ENCODE measurements at places on chromosomes 12 and 14. TPM values are rescaled to one million over a fixed set of nuclear protein-coding genes. Genes with fewer than 3 reads are reported as not detected.

Gene ALG10
- 13.1 TPM for total RNA-seq

- no peaks in the 10 kb centered on the region for H3K36me3 ChIP-seq
- peaks cover 7% of the 10 kb centered on the region for H3K4me1 ChIP-seq
- no peak for DNase-seq
- H3K27me3 ChIP-seq, result no peaks in the 10 kb centered on the region
Observed at GRCh38 chr12:75709503-75709902, 198.1 kb upstream of the KRR1 start.

DNA sequence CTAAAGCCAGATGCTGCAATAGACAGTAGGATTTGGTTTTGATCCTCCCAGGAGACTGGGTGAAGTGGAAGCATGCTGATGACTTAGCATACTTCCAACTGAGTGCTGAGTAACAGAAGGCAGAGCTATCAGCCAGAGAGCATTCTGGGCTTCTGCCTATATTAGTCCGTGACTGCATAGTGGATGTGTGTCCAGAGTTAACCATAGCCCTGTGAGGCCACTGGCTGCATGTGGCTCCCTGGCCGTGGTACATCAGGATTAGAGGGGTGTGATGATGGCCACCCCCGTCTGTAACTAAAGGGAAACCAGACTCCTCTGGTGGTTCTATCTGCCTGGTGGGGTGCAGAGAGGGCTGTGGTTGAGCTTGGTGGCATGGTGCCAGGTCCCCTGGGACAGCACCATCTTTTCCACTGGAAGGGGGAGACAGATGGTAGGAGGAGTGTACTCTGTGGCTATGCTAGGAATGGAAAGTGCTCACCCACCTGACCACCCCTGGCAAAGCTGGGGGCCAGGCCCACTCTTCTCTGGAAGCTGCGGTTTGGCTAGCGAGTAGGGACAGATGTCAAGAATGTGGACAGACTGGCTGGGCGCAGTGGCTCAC lies 27.4 kb downstream of the ABCD4 start:
- DNase-seq, result no peak
- H3K27me3 ChIP-seq, result peaks cover 20% of the 10 kb centered on the region
- no peaks in the 10 kb centered on the region for H3K4me1 ChIP-seq
- H3K27ac ChIP-seq, result no peak overlapping the region

- H3K4me1 ChIP-seq, result peaks cover 24% of the 10 kb centered on the region
- H3K36me3 ChIP-seq, result no peaks in the 10 kb centered on the region
- H3K27me3 ChIP-seq, result no peaks in the 10 kb centered on the region
- no peak overlapping the region for H3K27ac ChIP-seq
- DNase-seq, result no peak
Observed at GRCh38 chr12:50936821-50937530, 15.4 kb upstream of the HIGD1C start.

DNA sequence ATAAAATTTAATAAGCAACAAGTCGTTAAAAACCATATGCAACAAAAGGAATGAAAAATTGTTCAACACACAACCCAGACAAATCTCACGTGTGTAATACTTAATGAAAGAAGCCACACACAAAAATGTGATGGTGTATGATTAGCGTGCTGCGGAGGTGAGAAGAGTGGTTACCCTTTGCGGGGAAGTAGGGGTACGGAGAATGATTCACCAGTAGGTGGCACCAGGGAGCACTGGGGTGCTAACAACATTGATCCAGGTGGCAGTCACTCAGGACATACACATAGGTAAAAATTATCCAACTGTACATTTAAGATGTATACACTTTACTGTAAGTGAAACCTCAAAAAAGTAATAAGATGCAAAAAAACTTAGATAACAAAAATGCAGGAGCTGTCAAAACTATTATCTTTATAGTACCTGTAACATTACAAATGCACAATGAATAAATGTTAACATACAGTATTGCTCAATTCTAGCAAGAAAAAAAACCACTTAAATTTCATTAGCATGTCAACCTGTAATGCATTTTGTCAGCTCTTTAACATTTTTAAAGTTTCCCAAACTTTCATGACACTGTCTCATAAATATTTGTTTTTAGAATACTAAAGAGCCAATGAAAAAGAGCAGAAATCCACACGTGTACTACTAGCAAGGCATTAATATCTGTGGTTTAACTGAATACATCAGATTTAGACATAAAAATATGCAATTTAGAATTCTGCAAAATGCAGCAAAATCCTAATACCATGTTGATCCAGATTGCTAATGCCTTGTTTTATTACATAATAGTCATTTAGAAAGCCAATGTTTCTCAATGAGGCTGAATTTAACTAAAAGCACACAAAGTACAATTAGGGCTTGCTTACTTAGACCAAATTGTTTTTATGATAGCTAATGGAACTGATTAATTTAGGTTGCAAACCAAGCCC lies 46.7 kb downstream of the TMCC3 start:
- peaks cover 6% of the 10 kb centered on the region for H3K4me1 ChIP-seq
- no peaks in the 10 kb centered on the region for H3K36me3 ChIP-seq
- DNase-seq, result no peak

DNA sequence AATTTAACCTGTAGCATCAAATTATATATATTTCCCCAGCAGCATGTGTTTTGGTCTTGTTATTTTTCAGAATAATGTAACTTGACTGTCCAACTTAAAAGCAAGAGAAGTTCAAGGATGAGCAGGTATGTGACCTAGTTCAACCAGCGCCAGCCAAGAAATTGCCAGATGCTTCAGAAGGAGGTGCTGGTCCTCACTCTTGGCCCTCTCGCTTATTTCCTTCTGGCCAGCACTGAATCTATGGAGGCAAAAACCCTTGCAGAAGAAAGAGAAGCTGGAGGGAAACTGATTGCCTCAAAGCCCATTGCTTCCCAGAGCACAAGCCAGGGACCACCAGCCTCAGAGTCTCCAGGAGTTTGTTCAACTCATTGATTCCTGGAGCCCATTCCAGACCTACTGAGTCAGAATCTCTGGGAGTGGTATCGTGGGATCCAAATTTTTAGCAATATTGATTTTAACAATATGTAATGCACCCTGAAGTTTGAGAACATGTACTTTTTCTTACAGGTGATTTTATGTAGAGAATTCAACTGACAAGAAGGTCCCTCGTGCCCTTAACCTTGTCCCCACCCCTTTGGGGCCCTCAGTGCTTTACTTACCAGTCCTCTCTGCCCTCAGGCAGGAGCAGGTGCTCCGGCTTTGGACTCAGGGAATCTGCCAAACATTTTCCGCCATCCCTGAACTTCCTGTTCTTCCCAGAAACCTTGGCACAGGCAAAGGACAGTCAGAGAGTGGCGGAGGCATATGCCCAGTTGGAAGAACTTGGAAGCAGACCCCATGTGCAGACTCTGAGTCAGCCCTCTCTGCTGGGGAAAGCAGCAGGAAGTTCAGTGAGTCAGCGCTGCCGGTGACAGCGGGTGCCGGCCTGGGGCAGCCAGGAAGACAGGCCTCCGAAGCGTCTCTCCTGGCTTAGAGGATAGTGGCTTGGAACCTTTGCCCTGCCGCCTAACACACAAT lies 10.4 kb downstream of the BEST3 start:
- H3K36me3 ChIP-seq, result no peaks in the 10 kb centered on the region
- H3K27ac ChIP-seq, result peak overlapping the region; percentile 48
- H3K4me3 ChIP-seq, result no peak overlapping the region
- no peaks in the 10 kb centered on the region for H3K27me3 ChIP-seq
- H3K4me1 ChIP-seq, result no peaks in the 10 kb centered on the region
- no peak for DNase-seq

DNA sequence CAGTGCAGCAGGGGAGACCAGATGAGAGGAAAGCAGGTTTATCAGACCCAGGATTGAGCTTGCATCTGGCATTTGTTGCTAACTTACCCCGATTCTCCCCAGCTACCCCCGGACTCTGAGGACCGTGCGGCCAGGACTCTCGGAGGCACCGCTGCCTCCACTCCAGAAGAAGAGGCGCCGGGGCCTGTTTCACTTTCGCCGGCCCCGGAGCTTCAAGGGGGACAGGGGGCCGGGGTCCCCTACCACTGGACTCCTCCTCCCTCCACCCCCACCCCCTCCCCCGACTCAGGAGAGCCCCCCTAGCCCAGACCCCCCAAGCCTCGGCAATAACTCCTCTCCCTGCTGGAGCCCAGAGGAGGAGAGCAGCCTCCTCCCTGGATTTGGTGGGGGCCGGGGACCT lies 6.5 kb upstream of the CPNE6 start:
- no peak overlapping the region for H3K27ac ChIP-seq
- no peaks in the 10 kb centered on the region for H3K27me3 ChIP-seq
- no peak overlapping the region for H3K4me3 ChIP-seq
- H3K36me3 ChIP-seq, result no peaks in the 10 kb centered on the region
- no peak for DNase-seq
- H3K4me1 ChIP-seq, result no peaks in the 10 kb centered on the region

Gene SLC4A8
- 1.7 TPM for total RNA-seq

DNA sequence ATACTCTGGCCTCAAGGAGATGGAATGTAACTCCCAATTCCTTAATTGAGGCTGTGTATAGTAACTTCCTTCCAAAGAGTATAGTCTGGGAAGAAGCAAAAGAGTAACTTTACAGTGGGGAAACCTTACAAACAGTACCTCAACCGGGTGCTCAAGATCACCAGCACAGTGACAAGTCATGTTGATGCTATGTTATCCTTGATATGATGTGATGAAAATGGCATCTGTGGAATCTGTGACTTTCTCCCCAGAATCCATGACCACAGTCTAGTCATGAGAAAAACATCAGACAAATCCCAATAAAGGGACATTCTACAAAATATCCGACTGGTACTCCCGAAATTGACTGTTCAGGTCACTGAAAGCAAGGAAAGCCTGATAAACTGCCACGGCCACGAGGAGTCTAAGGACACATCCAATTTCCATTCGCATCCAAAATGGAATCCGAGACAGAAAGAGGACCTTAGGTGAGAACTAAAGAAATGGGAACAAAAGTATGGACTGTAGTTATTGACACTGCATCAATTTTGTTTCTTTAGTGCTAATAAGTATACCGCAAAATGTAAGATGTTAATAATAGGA lies 97.3 kb upstream of the FRMD6 start:
- H3K27ac ChIP-seq, result no peak overlapping the region
- no peak overlapping the region for H3K4me3 ChIP-seq
- no peaks in the 10 kb centered on the region for H3K4me1 ChIP-seq
- DNase-seq, result no peak

- no peaks in the 10 kb centered on the region for H3K36me3 ChIP-seq
- H3K4me1 ChIP-seq, result peaks cover 10% of the 10 kb centered on the region
- H3K27ac ChIP-seq, result peak overlapping the region; percentile 95
- no peaks in the 10 kb centered on the region for H3K27me3 ChIP-seq
- peak overlapping the region; percentile 61 for H3K4me3 ChIP-seq
Observed at GRCh38 chr12:71685312-71685906, 473 bp upstream of the TMEM19 start.

GRCh38 chr12:3092764-3093163 lies 15.6 kb downstream of the TSPAN9 start:
- H3K4me3 ChIP-seq, result no peak overlapping the region
- DNase-seq, result no peak
- no peak overlapping the region for H3K27ac ChIP-seq
- peaks cover 7% of the 10 kb centered on the region for H3K4me1 ChIP-seq

DNA sequence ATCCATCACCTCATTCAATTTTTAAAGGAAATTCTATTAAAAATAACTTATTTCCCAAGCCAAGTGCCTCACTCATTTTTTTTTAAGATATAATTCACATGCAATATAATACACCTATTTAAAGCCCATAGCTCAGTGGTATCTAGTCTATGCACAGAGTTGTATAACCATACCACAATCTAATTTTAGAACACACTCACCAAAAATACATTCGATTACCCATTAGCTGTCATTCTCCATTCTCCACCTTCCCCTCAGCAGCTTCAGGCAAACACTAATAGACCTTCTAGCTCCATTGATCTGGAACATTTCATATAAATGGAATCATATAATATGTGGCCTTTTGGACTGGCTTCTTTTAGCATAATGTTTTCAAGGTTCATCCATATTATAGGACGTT lies 49.5 kb downstream of the CLMN start:
- no peak overlapping the region for H3K4me3 ChIP-seq
- peaks cover 10% of the 10 kb centered on the region for H3K4me1 ChIP-seq
- H3K27ac ChIP-seq, result no peak overlapping the region
- H3K27me3 ChIP-seq, result no peaks in the 10 kb centered on the region

Gene NOC4L
- 11.0 TPM for total RNA-seq

- no peaks in the 10 kb centered on the region for H3K36me3 ChIP-seq
- no peak overlapping the region for H3K4me3 ChIP-seq
- H3K27ac ChIP-seq, result no peak overlapping the region
- H3K27me3 ChIP-seq, result no peaks in the 10 kb centered on the region
- no peaks in the 10 kb centered on the region for H3K4me1 ChIP-seq
Observed at GRCh38 chr12:83313322-83313721, 626.6 kb downstream of the TMTC2 start.

- H3K27me3 ChIP-seq, result no peaks in the 10 kb centered on the region
- no peak for DNase-seq
- no peaks in the 10 kb centered on the region for H3K36me3 ChIP-seq
- H3K27ac ChIP-seq, result no peak overlapping the region
Observed at GRCh38 chr12:77118696-77119095, 53.3 kb upstream of the E2F7 start.

Gene ETFRF1
- 17.1 TPM for total RNA-seq

Gene KRT6C
- total RNA-seq, result not detected

Gene C12orf54
- not detected for total RNA-seq

DNA sequence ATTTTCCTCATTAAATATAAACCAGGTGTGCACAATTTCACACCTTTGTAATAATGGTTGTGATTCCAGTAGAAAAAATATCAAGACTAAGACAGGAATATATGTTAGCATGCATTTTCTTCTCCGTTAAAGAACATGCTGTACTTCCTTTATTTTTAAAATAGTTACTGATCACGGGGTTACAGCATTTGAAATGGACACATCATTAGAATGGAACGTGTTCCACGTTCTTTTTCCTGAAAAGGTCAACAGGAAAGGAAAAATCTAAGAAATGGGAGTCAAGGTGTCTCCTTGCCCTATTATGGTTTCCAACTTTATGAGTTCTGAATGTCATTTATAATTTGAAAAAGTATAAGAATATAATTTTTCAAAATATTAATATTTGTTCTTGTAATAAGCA lies 1325.7 kb downstream of the SLC16A7 start:
- H3K27me3 ChIP-seq, result no peaks in the 10 kb centered on the region
- H3K27ac ChIP-seq, result no peak overlapping the region
- no peaks in the 10 kb centered on the region for H3K4me1 ChIP-seq
- no peaks in the 10 kb centered on the region for H3K36me3 ChIP-seq
- H3K4me3 ChIP-seq, result no peak overlapping the region

Measured in left lung (tissue), 14 donors.